ENCODE measurements at places on chromosomes 11 and 22.
A peak's percentile ranks its signal among the peaks of the same experiment; 100 is the strongest.

GRCh38 chr11:1565173-1565903 is 6.7 kb downstream of the DUSP8 start:
- DNase-seq, result no peak

GRCh38 chr22:30267382-30268302 is 991 bp upstream of the OSM start:
- DNase-seq, result no peak

GRCh38 chr11:96228473-96228891 is 114.5 kb downstream of the MAML2 start:
- no peak for DNase-seq

DNA sequence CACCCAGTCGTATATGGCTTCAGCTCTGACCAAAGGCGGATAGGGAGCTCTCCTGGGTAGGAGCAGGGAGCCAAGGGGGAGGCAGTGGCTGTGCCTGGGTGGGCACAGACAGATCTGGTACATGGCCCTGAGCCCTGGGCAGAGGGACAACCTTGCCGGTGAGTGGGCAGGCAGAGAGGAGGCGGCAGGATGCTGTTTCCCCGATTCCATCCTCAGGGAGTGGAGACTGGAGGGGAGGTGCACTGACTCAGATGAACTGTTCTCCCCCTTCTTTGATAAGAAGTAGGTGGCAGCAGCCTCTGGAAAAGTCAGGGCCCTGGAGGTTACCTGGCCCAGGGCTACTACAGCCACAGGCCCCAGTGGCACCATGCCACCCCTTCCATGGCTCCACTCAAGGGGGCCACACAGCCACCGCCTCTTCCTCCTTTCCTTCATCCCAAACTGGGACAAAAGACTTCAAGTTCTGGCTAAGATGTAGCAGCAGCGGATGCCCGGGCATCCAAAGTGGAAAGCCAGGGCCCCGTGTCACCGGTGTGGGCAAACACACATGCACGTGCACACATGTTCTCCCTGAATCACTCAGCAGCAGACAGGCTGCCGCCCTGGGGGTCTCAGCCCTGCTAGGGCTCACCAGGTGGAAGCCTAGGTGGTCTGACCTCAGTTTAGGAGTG is 13.4 kb downstream of the CXCR5 start:
- no peak for DNase-seq

GRCh38 chr11:70005107-70005818 is 72.9 kb upstream of the ANO1 start:
- no peak for DNase-seq

DNA sequence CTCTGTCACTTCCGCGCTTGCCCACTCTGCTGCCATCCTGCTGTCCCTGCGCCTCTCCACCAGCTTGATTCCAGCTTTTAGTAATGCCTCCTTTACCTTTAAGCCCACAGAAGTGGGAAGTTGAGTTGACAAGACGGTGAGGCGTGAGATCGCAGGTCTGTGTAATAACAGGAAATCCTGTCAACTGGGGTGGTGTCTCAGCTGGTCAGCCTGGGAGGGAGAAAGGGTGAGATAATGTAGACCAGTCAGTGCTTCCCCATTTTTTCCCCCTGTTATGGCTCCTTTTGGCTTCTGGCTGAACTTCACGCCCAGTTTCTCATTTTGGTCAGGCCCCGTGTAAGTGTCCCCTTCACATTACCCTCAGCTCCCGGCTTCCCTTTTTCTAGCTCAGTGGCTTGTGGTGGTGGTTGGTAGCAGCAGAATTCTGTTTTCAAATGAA is 98.9 kb downstream of the TRAF6 start:
- peak; percentile 21 for DNase-seq

DNA sequence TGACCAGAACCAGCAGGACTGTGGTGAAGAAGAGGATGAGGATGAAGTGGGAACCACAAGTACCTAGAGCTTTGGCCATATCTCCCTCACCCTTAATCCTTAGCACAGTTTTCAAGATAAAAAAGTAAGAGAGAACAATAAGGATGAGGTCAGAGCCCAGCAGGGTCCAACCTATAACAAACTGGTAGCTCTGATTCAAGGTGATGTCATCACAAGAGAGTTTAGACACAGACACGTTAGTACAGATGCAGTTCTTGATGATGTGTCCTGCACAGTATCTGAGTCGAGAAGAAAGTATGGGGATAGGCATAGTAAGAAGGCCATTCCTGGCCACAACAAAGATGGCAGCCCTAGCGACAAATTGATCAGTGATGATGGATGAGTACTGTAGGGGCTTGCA is 586 bp downstream of the OR56A5 start:
- DNase-seq, result no peak

DNA sequence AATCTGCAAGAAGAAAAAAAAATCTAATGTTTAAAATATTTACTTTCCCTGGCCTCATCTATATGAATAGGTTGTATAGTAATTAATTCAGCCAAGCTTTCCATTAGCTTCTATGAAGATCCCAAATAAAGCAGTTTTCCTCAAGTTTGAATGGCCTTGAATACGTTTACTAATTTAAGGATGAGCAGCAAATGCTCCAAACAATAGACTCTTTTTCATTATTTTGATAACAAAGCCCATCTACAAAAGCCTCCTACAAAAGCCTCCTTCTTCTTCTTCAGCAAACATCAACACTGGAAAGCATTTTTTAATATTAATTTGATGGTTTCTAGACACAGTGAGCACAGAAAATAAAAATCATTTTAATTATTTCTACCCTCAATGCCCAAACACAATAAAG is 1130.3 kb upstream of the CNTN5 start:
- DNase-seq, result peak; percentile 55

DNA sequence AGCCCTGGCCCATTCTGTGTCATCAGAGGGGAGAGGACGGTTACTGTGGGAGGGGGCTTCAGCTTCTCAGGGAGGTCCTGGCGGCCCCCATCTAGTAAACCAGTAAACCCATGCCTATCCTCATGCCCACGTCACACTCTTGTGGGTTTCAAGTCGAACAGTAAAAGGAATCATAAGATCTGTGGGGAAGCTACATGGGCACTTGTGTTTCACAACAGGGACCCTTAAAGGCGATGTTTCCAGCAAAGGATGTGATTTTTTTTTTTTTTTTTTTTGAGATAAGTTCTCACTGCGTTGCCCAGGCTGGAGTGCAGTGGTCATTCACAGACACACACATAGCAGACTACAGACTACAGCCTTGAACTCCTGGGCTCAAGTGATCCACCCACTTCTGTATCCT is 9.2 kb upstream of the PARVG start:
- DNase-seq, result no peak

DNA sequence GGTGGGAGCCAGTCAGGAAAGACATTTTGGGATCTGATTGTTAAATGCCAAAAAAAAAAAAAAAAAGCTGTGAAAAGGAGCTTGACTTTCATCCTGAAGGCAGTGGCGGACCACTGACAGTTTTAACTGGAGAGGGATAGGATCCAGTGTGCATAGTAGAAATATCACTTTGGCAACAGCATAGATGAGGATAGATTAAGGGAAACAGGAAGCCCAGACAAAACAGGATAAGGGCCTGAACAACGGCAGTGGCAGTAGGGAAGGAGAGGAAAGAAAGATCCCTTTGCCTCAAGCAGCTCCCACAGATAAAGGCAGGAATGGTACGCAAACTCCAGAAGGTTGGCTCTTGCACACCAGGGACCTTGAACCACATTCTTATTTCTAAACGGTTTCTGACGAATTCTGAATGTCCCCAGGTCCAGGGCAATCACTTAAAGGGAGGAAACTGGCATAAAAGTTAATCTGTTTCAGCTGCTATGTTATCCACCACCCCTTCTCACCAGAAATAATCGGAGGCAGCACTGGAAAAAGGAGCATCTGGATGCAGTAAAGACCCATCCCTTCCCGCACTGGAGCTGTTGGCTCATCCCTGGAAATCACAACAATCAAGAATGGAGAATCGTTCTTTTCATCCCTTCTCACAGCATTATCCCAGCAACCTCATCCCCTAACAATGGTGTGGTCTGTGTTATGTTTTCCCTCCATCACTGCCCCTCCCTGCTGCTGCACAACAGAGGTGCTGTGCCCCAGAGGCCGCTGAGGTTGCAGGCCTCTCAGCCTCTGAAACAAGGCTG is 99.1 kb downstream of the GAB2 start:
- peak; percentile 86 for DNase-seq

GRCh38 chr22:45462034-45462655 is 40.5 kb upstream of the FBLN1 start:
- DNase-seq, result no peak

DNA sequence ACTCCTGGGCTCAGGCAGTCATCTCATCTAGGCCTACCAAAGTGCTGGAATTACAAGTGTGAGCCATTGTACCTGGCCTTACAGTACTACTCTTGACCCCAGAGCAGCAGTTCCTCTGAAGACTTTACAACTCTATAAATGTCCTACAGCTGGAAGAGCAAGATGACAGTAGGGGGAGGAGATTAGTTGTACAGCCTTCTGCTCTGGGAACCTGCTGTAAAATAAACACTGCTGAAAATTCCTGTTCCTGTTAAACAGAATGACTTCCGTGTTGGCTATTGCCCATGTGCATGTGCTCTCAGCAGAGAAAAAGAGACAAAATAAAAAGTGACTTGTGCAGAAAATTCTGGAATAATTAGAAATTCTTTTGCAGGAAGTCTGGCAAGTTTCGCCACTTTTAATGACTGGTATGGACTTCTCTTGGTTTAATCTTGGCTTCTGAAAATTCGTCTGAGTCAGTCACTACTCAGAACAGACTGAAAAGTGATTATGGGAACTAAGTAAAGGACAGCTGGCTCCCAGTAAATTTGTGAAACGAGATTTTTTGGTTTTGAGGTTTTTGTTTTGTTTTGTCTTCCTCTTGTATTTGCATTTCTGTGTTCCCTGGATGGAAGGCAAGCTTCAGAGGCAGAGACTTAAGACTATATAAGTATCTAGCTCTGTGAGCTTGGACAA is 955.7 kb downstream of the DLG2 start:
- DNase-seq, result no peak

DNA sequence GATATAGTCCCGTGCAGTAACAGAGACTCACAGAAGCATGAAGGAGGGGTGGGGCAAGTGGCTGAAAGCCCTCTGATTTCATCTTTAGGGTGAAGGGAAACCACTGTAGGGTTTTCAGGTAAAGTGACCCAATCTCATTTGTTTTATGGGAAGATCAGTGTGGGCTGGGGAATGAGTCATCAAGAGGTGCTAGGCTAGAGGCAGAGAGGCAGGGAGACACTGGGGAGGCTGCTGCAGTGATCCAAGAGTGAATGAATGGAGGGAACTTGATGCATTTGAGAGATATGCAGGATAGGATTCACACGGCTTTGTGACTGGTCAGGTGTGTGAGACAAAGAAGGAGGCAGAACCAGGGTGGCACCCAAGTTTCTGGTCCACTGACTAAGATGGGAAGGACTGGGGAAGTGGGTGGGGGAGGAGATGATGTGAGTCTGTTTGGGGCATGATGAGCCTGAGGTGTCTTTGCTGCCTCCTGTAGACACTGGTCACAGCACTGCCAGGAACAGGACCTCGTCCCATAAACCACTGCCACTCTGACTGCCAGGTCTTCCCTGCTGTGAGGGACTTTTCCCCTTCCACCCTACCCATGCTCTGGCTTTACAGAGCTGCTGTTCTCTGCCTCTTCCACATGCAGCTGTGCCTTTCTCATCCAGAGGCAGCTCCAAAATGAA is 239.0 kb downstream of the TENM4 start:
- DNase-seq, result no peak

GRCh38 chr11:15704064-15704463 is 589.3 kb downstream of the INSC start:
- no peak for DNase-seq

- peak; percentile 63 for DNase-seq
Measured at GRCh38 chr11:117037279-117037974, 60.8 kb downstream of the SIK3 start.

DNA sequence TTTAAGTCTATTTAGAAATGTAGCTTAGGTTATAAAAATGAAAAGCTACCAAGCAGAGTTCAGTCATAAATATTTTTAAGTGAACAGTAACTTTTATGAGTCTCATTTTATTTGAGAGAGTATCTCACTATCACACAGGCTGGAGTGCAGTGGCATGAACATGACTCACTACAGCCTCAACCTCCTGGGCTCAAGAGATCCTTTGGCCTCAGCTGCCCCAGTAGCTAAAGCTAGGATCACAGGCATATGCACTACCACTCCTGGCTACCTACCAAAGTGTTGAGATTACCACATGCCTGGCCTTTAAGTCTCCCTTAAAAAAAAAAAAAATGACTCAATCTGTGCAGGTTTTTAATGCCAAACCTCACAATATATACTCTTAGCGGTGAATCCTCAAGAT is 34.7 kb upstream of the CLNS1A start:
- DNase-seq, result no peak

DNA sequence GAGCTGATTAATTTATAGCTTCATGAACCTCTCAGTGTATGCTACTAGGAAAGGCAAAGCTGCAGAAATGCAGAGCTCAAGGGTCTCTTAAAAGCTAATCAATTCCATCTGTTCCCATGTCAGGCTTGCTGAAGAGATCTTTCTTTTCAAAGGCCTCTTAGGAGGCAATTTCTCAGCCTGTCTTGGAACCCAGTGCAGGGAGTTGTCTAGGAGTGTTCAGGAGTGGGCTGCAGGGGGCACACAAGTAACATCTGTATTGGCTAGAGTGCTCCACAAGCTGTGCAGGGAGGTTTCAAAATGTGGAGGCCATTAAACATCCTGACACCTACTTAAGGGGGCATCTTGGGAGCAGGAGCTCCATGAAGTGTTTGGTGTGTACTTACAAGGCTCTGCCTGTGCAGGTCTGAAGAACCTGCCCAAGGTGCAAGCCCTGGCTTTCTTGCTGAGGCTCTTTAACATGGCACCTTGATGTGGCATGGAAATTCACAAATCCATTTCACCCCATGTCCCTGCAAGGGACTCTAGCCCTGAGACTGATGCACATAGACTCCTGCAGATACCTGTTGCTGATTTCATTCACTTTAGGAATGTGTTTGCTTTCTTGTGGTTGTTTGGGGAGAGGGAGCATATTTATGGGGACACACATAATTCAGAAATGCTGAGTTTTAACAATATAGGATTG is 134.7 kb downstream of the ME3 start:
- no peak for DNase-seq

DNA sequence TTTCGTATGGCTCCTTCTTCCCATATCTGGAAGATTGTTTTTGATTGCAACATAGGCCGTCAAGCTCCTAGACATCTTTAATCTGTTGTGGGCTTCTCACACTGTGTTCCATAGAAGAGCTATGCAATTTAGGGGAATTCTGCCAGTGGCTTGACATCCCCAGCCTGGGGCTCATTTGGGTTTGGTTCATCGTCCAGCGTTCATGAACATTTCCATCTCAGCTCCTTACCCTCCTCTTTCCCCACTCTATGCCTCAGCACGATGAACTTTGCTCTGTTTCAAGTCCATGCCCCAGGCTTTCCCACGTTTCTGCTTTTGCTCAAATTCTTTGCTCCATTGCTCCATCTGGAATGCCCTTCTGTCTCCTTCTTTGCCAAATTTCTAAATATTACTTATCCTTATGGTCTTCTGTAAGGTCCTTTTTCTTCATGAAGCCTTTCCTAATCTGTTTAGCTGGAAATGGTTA is 26.1 kb upstream of the CLMP start:
- DNase-seq, result no peak

DNA sequence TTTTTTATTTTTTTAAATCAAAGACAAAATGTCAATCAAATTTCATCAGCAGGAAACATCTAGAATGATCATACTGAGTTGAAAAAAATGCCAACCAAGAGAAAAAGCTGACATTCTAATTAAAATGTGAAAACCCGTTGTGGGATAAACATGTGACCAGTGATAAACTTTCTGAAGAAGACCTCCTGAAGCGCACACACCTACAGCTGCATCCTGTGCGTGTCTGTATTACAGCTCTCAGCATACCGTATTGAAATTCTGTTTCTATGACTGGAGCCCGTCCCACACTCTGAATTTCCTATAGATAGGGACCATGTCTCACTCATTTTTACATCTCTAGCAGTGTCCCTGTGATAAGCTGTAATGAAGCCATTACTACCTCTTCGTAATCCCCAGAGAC is 12.2 kb upstream of the NUP50 start:
- no peak for DNase-seq

GRCh38 chr11:90722552-90723190 is 499.8 kb upstream of the CHORDC1 start:
- DNase-seq, result no peak
